Neural progenitor cell (in vitro differentiated cells): ENCODE measurements at places on chromosomes 7 and 10.

- peak; percentile 77 for DNase-seq
Observed at GRCh38 chr7:42107484-42108240, 129.3 kb downstream of the GLI3 start.

GRCh38 chr7:151185762-151186639 lies 1.0 kb downstream of the ASB10 start:
- DNase-seq: no peak

DNA sequence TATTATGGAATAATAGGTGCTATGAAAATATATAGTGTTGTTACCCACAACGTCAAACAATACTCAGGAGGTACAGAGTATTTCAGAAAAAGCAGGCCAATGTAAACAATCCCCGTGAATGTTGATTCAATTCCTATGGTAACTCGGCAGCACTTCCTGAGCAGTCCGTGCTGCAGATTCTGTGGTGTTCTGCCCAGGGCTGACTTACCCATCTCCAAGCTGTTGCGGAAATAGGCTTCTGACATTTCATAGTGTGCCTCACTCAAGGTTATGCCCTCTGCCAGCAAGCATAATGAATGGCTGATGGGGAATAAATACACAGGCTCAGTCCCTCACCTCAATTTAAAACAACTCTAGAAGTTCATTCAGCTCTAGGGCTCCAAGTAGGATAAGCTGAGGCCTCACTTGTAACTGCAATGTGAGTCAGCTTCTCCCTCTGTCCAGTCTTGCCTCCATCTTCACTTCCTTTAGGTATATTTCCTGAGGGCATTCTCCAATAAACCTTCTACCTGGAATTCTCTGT lies 177.6 kb downstream of the GNAI1 start:
- no peak for DNase-seq

DNA sequence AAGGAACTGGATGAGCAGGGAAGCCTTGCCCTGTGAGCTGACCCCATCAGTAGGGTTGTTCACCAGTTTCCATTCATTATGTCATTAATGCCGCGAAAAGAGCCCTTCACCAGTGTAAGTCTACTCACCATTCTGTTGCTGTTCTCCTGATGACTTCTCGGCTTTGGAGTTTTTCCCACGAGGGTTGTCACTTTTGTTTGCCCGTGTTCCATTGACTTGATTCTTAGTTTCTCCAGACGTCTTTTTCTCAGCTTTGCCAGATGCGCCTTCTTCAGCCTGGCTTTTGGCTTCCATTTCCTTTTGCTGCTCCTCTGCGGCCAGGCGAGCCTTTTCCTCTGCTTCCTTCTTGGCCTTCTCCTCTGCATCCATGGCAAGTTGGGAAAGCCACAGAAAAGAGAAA lies 128.8 kb downstream of the PPP1R17 start:
- DNase-seq: no peak

DNA sequence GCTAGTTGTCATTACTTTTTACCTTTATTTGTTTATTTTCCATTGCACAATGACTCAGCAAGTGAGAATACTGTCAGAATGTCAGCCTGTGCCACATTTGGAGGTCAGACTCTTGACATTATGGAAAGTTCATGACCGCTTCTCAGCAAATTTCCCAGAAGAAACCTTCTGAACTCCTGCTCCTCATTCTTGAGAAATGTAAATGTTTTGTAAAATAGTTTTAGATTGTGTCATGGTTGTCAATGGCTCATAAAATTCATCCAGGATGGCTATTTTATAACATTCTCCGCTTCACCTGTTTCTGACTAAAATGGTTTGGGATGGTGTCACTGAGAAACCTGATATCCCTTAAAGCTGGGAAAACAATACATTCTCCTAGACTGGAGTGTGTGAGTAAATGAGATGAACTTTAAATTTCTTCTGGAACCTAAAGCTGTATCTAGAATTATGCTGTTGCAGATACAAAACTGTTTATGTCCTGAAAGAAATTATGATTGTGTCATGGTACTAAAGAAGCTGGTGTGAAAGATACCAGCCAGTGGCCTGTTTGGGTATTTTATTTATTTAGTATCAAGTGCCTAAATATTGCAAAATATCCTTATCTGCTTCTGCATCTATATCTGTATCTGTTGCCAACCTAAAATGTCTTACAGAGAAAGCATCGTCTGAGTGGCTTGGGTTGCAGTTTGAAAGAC lies 671.7 kb downstream of the GATA3 start:
- DNase-seq: no peak
